HTR-8/SVneo (cell line): ENCODE measurements at places on chromosomes 2 and 18.

DNA sequence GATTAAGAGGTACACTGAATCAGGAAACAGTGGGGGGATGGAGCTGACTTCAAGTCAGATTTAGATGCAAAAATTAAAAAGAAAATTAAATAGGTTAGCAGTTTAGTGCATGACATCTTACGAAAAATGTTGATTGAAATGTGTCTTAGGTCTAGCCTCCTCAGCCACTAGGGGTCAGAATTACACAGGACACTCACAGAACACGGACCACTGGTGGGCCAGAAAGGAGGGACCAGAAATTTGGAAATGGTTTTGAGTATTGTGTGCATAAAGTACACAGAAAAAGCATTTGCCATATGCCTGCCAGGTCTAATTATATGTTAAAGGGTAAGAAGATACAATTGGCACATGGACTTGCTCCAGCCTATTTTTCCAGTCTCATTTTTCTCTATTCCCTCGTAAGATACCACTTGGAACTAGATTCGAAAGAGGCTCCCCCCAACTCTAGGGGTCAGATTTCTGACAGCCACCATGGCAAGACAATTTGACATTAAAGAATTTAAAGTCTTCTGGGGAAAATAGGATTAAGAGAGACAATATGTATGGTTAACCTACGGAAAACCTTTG is 550.2 kb upstream of the SETBP1 start:
- no peak for DNase-seq

- no peak for DNase-seq
Measured at GRCh38 chr18:11113046-11113548, 36.3 kb downstream of the PIEZO2 start.

DNA sequence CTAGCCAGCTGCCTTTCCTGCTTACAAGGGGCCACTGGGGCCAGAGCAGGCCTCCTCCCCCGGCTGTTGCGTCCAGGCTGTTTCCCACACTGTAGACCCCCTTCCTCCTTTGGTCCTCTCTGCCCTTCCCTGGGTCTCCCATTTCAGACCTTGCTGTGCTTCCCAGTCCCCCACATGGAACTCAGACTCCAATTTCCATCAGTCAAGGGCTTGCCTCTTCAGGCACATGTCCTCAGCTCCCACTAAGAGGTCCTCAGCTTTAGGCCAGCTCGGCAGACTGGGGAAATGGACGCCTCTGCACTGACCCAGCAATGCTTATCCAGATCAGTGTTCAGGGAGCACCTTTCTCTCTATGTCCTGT is 98.0 kb upstream of the BZW1 start:
- DNase-seq = no peak

DNA sequence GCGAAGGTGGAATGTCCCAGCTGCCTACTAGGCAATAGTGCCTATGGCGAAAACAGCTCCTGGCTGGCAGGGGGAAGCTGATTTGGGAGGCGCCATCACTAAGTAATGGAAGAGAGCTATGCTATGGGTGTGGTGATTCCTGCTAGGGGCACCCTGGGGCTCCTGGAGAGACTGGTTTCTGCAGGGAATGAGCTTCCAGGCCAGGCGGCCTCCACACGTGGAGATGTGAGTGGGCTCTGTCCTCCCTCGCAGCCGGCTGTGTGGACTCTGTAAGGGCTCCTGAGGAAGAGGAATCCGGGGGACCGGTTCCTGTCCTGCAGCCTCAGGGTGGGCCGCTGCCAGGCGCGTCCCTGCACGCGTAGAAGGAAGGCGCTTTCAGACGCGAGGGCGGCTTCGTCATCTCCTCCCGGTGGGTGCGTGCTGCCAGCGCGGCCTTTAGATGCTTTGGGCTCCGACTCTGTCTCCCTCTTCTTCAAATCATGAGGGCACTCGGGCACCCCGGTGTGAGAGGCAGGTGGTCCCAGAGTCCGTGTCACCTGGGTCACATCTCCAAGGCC is 55.5 kb upstream of the ANKRD62 start:
- no peak for DNase-seq

DNA sequence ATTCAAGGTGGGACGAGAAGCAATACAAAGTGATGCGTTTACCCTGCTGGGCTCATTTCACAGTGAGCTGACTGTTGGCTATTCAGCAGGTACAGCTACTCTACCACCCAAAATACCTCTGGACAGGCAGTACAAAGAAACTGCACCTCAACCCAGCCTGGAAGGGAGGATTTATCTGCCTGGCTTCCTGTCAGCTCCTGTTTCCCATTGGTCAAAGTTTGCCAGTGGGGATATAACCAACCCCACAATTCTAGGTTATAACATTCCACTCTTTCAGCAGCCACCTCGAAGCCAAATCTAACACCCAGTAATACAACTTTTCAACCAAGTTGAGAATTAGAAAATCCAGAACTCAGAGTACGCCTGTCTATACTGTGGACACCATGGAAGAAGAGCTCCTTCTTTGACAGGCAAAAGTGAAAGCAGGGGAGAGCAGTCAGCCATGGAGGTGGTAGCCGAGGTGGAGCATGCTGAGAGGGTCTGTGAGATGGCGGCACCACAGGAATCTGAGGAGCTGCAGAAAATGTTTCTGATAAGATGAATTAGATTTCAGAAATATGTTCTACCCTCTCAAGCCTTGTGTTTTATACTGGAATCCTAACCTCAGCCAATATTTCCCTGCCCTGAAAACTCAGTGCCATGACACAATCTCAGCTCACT is 10.8 kb downstream of the DUSP19 start:
- DNase-seq = no peak

GRCh38 chr2:72325592-72326422 is 178.1 kb upstream of the CYP26B1 start:
- peak; percentile 10 for DNase-seq

DNA sequence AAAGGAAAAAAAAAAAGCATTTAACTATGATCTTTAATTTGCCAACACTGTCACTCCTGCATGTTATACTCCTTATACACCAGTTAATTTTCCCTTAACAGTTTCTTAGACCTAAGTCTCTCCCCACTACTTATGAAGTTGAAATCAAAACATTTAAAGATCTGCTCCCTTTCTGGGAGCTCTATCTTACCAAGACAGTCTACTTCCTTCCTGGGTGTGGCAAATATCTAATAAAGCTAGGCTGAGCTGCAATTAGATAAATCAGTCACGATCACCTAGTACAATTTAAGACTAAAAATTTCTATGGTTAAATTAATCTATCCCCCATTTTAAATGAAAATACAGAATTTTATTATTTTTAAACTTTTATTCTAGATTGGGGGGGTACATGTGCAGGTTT is 33.4 kb downstream of the PUM2 start:
- DNase-seq = no peak

GRCh38 chr2:5694306-5694705 is 2.1 kb downstream of the SOX11 start:
- DNase-seq = no peak

DNA sequence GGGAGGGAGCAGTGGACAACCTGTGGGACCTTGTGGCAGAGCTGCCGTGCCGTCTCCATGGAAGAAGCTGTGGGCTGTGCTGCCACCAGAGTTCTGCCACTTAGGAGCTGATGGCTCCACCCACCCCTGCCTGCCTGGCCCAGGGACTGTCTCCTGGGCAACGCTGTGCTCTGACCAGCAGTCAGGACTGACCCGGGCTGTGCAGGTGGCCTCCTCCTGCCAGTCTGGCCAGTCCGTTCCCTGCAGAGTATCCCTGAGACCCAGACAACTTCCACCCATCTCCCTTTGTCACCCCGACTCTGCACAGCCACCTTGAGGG is 12.8 kb downstream of the ASIC4 start:
- DNase-seq = no peak

DNA sequence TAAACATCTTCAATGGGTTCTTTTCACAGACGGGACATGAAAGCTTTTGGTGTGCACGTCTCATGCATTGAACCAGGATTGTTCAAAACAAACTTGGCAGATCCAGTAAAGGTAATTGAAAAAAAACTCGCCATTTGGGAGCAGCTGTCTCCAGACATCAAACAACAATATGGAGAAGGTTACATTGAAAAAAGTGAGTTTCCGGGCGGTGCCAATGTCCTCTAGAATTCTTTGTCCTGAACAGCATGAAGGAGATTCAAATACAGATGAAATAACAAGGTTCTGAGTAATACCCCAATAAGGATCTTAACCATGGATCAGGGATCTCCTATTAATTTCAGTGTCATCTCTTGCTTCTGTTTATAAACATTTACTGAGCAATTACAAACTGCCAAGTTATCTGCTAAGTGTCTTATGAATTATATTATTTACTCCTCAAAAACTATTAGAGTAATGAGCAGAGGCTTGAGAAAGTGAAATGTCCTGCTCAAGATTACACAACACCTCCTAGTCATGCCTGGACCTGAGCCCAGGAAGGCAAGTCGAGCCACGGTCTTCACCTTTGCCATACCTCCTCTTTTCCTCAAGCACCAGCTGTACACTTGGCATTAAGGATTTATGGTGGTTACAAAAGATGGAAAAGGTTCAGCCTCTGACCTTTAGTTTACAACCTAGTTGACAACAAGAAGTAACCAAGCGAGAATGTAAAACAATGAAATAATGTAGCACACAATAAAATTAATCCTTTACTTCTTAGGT is 22.6 kb downstream of the DHRS9 start:
- no peak for DNase-seq

GRCh38 chr2:27071990-27072830 is 756 bp upstream of the OST4 start:
- peak; percentile 28 for DNase-seq

DNA sequence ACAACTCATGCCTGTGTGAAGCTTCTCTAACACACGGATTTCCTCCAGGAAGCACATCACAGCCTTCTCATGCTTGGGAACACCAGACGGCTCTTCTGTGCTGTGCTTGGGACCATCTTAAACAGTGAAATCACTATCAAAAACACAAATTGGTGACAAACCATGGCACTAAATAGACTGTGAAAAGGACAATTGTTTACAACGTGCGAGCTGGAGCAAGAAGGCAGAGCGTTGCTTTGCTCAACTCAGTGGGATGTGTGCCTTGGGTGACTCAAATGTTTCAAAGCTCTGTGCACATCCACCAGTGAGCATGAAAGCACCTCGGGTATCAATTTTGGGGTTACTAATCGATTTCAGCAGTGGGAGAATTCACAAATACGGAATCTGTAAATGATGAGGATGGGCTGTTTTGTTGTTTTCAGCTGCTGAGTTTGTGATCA is 182.4 kb upstream of the ARL4C start:
- DNase-seq = no peak

DNA sequence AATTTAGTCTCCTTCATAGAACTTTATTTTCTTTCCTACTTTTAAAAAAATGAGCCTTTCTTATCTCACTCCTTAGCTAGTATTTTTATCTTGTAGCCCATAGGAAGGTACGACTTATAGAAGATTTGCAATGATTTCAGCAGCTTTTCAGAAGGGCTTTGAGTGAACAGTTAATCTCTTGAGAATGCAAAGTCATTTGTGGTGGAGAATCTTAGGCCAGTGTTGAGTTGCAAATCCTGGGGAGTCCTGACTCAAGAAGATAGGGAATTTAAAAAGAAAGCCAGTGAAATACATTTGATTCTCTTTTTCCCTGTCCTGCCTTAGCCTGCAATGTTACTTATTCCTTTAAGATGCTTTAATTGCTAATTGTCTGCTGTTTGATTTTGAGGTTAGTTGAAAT is 33.6 kb downstream of the LYPD6 start:
- DNase-seq = no peak

DNA sequence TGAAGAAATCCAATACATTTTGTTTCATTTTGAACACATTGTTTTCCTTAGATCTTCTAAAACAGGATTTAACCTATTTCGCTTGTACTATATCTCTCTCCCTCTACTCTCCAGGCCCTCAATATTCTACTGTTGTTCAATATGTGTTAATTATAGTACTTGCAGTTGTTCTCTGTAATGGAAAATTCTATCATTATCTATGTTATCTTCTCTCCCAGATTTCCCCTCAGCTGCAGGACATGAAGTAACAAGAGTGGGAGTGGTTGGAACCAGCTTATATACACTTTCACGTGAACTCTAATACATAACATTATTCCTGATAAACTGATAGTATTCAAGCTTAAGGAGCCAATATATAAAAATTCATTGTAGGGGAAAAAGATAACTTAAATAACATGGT is 7.0 kb upstream of the STRN start:
- no peak for DNase-seq

- DNase-seq = no peak
Measured at GRCh38 chr2:144925886-144926285, 406.0 kb upstream of the ZEB2 start.

GRCh38 chr2:53755121-53755520 is 12.5 kb upstream of the CHAC2 start:
- no peak for DNase-seq

- peak; percentile 46 for DNase-seq
Measured at GRCh38 chr18:10926621-10927161, 222.7 kb downstream of the PIEZO2 start.

GRCh38 chr2:156457523-156458517 is 21.6 kb downstream of the GPD2 start:
- no peak for DNase-seq

DNA sequence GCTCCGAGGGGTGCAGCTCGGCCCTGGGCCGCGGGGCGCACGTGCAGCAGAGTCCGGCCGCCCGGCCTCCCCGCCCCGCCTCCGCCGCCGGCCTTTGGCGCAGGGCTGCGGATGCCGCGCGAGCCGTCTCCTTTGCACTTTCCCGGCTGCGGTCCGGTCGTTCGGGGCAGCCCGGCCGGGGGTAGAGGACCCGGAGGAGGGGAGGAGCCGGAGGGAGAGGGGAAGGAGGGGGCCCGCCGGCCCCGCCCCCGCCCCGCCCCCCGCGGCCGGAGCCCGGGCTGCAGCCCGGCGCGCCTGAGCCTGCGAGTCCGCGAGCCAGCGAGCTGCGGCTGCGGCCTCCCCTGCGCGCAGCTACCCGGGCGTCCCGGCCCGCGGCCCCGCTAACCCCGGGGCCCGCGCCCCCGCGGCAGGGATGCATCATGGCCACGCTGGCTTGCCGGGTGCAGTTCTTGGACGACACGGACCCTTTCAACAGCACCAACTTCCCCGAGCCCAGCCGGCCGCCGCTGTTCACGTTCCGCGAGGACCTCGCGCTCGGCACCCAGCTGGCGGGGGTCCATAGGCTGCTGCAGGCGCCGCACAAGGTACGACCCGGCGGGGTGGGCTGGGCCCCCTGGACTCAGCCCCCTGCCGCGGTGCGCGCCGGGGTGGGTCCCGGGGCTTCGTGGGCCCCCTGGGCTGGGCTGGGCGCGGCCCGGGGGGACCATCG is at the start of gene FHOD3:
FHOD3 (plus strand) TSS at position 297 of the 709 bp plus-strand sequence; CDS start at position 420, 123 bp downstream.
- DNase-seq = peak; percentile 24

- no peak for DNase-seq
Measured at GRCh38 chr2:118705032-118705431, 142.4 kb downstream of the EN1 start.

DNA sequence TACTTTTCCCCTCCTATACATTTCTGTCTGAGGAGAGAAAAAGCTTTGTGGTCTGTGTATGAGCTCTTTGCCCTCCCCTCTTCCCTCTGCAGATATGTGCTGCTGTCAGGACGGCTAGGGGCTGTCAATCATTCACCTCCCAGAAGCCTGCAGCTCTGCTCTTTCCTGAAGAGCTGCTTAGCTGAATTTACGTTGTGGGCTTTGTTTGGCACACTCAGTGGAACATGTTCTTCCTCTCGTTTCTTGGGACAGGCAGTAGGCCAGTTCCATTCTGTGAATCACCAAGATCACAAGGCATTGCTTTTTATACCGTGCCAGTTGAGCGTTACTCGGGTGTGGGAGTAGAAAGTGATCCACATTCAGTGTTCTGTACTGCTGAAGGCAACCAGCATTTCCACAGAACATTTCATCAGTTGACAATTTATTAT is 136.7 kb downstream of the LAMA3 start:
- DNase-seq = no peak
